ENCODE measurements at places on chromosomes 16 and 17.
A peak's percentile ranks its signal among the peaks of the same experiment; 100 is the strongest.

DNA sequence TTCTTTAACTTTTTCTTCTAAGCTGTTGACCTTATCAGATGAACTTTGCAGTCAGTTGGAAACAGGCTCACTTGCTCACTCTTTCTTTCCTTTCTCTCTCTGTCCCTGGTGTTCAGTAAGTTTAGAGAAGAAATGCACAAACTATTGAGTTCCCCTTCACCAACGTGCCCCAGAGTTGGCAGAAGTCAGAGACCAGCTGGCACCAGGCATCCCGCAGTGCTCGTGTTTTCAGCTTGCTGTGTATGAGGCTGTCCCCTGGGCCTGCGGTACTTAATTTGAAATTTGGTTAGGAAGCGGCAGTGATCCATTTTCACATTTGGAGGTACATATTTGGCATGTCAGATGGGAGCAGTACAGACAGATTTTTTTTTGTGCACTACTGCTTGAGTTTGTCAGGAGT, 258.6 kb downstream of the SNX29 start:
- DNase-seq: peak; percentile 69

- no peak for DNase-seq
Measured at GRCh38 chr16:11014136-11014535, 69.8 kb downstream of the CLEC16A start.

GRCh38 chr16:79598348-79599181, 2.0 kb downstream of the MAF start:
- DNase-seq: no peak

GRCh38 chr16:14304891-14305460, 233.9 kb downstream of the MRTFB start:
- DNase-seq: no peak

DNA sequence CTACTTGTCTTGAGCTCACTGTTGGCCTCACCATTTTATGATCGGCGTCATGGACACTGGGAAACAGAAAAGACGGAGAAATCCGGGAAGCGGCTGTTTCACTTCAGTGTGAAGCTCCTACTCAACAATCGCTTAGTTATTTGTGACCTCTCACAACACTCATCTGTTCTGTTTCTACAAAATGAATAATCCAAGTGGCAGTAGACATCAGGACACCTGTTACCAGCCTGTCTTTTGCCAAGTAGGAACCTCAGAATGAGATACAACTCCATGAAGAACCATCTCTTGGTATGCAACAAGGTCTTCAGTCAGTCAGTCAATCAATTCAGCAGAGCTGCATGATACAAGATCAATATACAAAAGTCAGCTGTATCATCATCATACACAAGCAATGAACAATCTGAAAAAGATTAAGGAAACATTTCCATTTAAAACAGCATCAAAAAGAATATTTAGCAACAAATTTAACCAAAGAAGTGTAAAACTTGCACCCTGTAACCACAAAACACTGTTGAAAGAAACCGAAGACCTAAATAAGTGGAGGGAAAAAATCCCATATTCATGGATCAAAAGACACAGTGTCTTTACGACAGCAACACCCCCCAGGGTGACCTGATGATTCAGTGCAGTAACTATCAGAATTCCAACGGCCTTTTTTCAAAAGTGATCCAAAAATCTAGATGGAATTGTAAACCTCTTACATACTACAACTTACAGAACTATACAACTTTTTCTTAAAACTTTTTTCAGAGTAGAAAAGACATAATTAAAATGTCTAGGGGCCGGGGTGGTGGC, 63.4 kb downstream of the ANKRD11 start:
- DNase-seq: no peak

DNA sequence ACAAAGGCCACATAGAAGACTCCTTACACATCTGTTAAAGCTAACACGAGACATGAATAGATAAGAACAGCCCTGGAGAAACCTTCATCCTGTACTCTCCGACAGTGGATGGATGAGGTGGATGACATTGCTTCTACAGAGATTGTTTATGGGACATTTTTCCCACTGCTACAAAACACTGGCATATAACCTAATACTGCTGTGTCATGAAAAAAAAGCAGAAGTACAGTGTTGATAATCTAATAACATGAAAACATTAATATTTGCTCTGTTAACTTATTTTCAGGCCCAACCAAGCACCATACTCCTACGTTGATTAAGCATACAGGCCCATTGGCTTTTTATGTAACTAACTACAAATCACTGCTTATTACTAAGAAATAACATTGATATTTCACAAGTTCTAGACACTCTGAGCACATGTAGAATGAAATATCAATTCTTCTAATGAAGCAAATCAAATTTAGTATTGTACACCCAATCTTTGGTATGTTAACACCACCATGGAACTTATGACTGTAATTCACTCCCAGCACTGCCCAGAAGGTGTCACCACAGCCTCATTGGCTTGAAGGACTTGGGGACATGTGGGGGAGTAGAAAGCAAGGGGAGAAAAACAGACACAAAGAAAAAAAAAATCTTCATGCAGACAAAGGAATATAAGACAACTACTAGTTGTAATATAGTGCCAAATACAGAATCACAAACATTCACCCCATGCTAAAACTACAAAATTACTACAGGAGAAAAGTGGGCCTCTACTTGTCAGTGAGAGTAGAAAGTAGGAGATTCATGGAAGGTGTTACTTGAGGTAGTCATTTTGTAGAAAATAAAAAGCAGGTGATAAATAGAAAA, 330.0 kb upstream of the PMFBP1 start:
- peak; percentile 14 for DNase-seq

DNA sequence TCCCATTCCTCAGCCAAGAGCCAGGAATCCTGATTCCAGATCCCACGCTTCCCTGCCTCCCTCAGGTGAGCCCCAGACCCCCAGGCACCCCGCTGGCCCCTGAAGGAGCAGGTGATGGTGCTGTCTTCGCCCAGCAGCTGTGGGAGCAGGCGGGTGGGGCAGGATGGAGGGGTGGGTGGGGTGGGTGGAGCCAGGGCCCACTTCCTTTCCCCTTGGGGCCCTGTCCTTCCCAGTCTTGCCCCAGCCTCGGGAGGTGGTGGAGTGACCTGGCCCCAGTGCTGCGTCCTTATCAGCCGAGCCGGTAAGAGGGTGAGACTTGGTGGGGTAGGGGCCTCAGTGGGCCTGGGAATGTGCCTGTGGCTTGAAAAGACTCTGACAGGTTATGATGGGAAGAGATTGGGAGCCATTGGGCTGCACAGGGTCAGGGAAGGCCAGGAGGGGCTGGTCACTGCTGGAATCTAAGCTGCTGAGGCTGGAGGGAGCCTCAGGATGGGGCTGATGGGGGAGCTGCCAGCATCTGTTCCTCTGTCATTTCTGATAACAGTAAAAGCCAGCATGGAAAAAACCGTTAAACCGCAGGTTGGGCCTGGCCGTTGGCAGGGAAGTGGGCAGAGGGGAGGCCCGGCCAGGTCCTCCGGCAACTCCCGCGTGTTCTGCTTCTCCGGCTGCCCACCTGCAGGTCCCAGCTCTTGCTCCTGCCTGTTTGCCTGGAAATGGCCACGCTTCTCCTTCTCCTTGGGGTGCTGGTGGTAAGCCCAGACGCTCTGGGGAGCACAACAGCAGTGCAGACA, at the start of gene SPN:
Gene SPN, plus strand, starts transcription at position 232 of the 791 bp plus-strand sequence. Its CDS starts 482 bp downstream, at position 714.
- DNase-seq: no peak

DNA sequence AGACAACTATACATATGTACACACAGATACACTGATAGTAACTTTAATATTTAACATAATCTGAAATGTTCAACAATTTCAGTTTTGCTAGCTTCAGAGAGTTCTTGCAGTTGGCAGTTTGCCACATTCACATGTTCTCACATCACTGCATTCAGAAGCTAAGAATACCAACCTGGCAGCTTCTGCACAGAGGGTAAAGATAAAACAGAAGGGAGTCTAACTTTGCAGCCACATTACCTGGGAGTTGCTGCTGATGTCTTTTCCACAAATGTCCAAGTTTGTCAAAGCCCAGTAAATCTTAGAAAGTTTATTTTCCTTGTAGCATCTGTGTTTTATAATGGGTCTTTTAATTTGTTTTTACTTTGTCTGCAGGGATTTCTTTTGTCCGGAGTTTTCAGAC, 332.0 kb downstream of the BCAS3 start:
- no peak for DNase-seq

- no peak for DNase-seq
Measured at GRCh38 chr16:13886608-13887007, 33.3 kb upstream of the ERCC4 start.

DNA sequence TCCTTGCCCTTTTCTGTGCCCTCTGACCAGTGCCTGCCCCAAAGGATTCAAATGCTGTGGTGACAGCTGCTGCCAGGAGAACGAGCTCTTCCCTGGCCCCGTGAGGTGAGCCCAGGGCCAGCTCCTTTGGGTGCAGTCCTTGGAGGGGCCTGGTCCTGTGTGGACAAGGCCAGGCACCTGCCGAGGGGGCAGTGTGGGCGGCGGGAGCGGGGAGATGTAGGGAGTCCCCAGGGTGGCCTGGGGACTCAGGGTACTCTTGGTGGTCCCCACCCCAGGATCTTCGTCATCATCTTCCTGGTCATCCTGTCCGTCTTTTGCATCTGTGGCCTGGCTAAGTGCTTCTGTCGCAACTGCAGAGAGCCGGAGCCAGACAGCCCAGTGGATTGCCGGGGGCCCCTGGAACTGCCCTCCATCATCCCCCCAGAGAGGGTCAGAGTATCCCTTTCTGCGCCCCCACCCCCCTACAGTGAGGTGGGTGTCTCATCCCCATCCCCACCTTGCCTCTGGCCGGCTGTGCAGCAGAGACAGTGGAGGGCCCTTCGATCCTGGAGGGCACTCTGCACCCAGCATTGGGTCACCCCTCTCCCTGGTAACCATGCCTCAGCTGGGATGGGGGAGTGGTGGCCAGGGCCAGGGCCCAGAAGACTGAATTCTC, 4.4 kb downstream of the TMEM92 start:
- no peak for DNase-seq

GRCh38 chr16:31108794-31109558, 790 bp downstream of the BCKDK start:
- DNase-seq: no peak

DNA sequence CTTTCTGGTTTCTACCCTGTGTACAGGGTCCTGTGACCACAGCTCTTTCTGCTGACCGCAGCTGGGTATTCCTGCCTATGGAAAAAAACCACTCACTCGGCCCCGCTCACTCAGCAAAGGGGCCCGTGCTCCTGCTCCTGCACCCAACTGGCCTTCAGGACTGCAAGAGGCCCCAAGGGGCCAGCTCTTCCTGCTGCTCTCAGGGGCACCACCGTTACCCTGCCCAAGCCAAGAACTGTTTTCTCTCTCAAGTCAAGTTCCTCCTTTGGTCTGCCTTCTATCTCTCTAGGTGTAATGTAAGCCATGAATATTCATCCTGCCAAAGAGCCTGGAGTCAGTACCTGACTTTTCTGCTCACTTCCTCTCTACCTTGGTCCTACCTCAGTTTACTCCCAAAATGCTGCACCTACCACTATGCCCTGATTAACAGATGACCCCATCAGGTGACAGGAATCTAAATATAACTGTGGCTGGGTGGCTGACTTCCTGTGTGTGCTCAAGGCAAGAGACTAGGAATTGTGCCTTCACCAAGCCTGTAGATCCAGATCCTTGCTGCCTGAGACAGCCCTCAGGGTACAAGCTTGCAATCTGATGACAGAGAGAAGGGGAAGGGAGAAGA, 20.4 kb upstream of the SCIMP start:
- no peak for DNase-seq

DNA sequence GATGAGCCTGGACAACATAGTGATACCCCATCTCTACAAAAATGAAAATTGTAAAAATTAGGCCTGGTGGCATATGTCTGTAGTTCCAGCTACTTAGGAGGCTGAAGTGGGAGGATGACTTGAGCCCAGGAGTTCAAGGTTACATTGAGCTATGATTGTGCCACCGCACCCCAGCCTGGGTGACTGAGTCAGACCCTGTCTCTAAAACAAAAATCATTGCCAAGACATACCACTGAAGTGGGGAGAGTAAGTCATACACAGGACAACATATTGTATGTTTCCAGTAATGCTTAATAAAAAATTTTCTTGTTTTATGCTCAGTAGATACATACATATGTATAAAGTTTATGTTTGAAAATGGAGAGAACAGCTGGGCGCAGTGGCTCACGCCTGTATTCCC, 39.2 kb downstream of the NDE1 start:
- no peak for DNase-seq
